ENCODE measurements at places on chromosomes 4 and X. TPM values are rescaled to one million over a fixed set of nuclear protein-coding genes. Genes with fewer than 3 reads are reported as not detected.

- no peak overlapping the region for H3K27ac ChIP-seq
- no peak for DNase-seq
- no peaks in the 10 kb centered on the region for H3K4me1 ChIP-seq
- H3K27me3 ChIP-seq, result no peaks in the 10 kb centered on the region
Measured at GRCh38 chrX:49995795-49996455, 73.5 kb downstream of the CLCN5 start.

GRCh38 chrX:64152857-64153256 lies 52.7 kb downstream of the AMER1 start:
- no peak for DNase-seq
- no peak overlapping the region for H3K27ac ChIP-seq
- H3K4me3 ChIP-seq, result no peak overlapping the region

- no peaks in the 10 kb centered on the region for H3K36me3 ChIP-seq
- H3K27ac ChIP-seq, result peak overlapping the region; percentile 17
- H3K27me3 ChIP-seq, result no peaks in the 10 kb centered on the region
- DNase-seq, result no peak
Measured at GRCh38 chr4:169201222-169202144, 69.3 kb downstream of the SH3RF1 start.

The SPATA4 gene
- not detected for total RNA-seq

GRCh38 chrX:13401724-13402123 lies 81.9 kb upstream of the ATXN3L start:
- H3K4me3 ChIP-seq, result no peak overlapping the region
- DNase-seq, result no peak
- H3K27me3 ChIP-seq, result no peaks in the 10 kb centered on the region
- H3K27ac ChIP-seq, result no peak overlapping the region
- no peaks in the 10 kb centered on the region for H3K36me3 ChIP-seq
- H3K4me1 ChIP-seq, result no peaks in the 10 kb centered on the region

The FHDC1 gene
- total RNA-seq, result 0.88 TPM

DNA sequence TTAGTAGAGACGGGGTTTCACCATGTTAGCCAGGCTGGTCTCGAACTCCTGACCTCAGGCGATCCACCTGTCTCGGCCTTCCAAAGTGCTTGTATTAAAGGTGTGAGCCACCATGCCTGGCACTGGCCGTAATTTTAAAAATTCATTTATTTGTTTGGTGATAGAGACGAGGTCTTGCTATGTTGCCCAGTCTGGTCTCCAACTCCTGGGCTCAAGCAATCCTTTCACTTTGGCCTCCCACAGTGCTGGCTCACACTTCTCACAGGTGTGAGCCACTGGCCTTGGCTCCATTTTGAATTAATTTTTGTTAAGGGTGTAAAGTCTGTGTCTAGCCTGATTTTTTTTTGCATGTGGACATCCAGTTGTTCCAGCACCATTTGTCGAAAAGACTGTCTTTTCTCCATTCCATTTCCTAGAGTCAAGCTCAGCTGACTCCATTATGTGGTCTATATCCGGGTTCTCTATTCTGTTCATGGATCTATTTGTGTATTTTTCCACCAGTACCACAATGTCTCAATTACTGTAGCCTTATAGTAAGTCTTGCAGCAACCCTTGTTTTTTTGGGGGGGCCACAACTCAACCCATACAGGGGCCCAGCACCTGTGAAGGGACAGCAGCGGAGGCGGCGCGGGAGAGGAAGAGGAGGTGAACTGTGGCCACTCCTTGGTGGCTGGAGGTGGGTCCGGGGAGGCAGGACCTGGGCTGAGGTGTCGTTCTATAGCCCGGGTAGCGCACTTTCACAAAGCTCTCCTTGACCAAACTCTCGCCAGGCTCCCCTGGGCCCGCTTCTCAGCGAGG lies 1.5 kb upstream of the NSD2 start:
- DNase-seq, result no peak
- H3K4me3 ChIP-seq, result peak overlapping the region; percentile 87
- H3K4me1 ChIP-seq, result no peaks in the 10 kb centered on the region
- no peaks in the 10 kb centered on the region for H3K27me3 ChIP-seq
- no peaks in the 10 kb centered on the region for H3K36me3 ChIP-seq
- H3K27ac ChIP-seq, result no peak overlapping the region
